ENCODE measurements at places on chromosomes 5 and 9.

DNA sequence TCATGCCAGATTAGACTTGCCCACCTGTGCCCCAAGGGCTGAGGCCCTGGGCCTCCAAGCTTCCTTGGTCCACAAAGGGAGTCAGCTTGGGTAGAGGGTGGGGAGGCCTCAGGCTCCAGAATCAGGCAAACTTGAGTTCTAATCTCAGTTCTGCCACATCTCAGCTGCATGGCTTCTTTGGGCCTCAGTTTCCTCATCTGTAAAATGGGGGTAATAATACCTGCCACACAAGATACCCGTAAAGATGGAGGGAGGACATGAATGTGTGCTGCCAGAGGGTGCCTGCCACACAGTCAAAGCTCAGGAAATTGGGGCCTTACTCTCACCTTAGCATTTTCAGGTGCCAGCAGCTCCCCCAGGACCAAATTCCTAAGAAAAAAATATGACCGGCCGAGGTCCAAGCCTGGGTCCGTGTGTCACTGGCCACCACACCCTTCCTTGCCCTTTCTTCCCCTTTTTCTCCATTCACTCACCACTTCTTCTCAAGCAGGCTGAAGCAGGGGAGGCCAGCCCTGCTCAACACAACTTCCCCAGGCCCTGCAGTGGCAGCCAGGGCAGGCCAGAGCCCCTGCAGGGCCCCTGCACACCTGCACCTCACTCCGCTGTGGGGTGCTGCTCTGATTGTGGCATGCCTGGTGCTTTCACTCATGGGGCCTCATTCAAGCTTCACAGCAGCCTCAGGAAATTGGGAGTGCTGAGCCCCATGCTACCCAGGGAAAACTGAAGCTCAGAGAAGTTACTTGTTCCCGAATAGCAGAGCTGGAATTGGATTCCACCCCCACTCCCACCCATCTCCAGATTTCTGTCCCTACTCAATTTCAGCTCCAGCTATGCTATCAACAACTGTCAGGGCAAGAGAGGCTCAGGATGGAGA is 3.9 kb downstream of the RGS14 start:
- no peak for DNase-seq

DNA sequence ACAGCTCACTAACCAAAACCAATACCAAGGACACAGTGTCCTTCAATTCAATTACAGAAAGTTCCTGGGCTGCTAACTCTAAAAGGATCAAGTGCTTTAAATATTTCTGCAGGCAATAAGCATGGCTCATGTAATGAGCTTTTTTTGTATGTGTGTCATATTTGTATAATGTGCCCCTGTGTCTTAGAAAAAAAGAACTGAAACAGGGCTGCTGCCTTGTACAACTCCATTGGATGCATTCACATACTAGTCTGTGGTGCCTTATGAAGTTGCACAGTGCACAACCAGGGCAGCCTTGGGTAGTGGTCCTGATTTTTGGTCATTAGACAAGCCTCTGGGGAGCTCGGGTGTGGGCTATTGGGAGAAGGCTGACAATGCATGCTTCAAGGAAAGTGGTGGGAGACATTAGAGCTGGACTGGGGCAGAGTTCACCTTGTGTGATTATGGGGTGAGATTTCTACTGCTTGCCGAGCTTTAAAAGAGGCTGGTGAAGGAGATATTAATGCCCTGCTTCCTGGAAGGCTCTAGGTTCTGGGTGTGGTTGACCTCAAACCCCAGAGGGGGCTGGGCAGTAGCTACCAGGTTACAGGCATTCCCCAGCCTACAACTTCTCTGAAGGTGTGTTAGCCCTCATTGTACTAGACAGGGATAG is 3.6 kb upstream of the CPEB4 start:
- no peak for DNase-seq

DNA sequence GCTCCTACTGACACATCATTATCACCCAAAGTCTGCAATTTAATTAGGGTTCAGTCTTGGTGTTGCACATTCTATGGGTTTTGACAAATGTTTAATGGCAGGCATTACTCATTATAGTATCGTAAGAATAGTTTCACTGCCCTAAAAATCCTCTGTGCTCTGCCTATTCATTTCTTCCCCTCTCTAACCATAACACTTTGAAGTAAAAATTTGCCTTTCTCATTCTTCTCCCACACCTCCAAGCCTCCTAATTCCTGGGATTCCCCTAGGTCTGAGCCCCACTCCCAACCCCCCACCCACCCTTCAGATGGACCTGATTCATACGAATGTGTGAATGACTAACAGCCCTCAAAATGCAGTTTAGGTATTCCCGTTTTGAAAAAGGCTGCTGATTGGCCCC is 18.4 kb downstream of the ENC1 start:
- no peak for DNase-seq

DNA sequence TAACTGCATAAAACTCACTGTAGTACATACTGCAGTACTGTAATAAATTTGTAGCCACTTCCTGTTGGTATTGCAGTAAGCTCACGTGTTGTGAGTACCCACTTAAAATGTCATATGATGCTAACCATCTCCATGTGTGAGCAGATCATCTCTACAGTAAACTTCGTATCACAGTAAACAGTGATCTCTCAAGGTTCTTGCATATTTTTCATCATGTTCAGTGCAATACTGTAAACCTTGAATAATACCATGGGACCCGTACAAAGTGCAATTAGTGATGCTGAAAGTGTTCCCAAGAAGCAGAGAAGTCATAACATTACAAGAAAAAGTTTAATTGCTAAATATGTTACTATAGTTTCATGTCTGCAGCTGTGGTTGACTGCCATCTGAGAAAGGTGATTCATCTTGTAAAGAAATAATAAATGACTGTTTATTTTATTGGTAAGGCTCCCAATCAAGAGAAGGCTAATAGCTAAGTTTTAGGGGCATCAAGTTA is 253.8 kb upstream of the POU5F2 start:
- DNase-seq: no peak

DNA sequence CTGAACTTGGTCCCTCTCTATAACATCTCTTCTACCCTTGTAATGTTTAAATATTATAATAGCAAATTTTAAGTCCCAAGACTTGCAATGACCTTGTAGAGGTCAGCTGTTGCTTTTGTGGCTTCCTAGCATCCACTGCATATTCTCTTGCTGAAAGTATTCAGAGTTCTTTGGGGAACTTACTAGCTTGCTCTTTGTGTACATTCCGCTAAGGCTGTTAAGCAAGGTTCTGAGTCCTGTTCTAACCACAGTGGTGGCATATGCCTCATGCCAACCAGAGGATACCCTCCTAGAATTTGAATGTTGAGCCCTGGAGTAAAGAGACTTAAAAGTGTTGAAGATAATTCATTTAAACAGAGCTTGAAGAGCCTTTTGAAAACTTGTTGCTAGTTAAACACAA is 570.9 kb downstream of the TLE1 start:
- no peak for DNase-seq

- no peak for DNase-seq
These were observed 83.3 kb upstream of the ZBTB43 start for GRCh38 chr9:126721564-126721981.

DNA sequence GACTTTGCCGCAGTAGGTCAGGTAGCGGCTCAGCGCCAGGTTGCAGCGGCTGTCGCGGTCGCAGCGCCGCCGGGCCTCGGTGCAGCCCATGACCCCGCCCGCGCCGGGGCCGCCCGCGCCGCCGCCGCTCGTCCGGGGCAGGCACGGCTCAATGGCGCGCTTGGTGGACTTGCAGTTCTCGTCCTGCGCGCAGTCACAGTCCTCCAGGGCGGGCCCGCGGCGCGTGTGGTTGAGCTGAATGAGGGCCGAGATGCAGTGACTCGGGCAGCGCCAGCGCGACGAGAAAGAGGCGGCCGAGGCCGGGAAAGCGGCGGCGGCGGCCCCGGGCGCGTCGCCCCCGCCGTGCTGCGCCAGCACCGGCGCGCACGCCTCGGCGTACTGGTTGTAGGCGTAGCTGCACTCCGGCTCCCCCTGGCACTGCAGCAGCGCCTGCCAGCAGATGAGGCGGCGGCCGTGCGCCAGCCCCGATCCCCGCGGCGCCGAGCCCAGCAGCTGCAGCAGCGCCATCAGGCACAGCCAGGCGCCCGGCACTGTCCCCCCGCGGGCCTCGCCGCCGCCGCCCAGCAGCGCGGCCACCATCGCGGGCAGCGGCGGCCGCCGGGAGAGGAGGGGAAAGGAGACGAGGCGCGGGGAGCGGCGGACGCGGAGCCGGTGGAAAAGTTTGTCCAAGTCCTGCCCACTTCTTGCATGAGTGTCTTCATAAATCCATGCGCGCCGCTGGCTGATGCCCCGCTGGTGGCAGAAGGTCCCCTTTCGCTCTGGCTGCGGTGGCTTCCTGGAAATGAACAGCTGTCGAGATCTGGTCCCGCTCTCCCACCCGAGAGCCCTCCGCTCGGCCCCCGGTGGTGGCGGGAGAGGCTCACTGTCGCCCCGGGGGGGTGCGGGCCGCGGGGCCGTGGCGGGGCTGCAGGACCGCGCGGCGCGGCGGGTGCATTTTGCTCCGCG is 833 bp downstream of the GAS1 start:
- DNase-seq: no peak

GRCh38 chr9:14270358-14271092 is 43.4 kb downstream of the NFIB start:
- DNase-seq: no peak

DNA sequence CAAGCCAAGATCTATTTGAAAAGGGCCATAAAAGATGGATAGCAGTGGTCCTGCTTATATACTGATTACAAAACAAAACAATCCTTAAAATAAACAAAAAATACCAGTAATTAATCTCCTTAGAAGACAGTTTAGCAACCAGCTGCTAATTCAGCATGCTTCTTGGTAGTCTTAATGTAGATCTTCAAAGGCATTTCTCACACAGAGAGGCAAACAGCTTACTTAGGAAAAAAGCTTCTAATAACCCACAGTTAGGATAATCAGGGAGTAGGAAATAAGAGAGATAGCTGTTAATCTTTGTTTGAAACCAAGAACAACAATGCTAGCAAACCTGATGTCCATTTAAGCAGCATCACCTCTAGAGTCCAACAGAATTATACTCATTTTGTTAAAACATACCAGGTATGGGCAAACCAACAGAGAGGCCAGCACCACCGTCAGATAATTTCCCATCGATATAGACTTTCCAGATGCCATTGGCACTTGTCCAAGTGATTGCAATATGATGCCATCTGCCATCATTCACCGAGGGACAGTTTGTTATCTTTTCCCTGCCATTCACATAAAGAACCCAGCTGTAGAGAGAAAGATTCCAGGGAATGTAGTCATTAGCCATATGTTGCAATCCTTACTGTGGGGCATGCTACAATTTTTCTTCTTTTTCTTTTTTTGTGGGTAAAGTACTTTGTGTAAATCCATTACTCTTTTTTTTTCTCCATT is 105.6 kb upstream of the TXNDC8 start:
- DNase-seq: no peak

DNA sequence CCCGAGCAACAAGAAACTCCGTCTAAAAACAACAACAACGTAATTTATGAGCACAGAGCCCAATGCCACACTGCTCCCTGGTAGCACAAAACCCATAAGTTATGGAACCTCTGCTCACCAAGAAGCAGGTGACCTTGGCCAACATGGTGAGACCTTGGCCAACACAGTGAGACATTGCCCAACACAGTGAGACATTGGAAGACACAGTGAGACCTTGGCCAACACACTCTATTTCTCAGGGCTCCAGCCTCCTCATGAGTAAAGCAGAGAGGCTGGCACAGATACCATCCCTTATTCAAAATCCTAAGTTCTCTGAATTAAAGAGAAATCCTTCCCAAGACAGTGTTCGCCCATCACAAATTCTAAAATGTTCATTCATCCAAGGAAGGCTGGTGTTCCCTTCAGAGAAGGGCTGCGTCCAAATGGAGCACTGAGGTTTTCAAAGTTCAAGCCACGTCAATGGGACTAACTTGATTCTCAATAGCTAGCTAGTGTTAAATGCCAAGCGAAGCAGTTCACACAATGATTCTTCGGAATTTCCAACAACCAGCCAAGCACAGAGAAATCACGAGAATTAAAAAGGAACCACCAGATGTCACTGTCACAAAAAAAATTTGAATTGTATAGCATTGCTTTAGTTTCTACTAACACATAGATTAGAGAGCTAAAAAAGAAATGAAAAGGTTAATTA is 29.5 kb downstream of the TTC39B start:
- DNase-seq: no peak

DNA sequence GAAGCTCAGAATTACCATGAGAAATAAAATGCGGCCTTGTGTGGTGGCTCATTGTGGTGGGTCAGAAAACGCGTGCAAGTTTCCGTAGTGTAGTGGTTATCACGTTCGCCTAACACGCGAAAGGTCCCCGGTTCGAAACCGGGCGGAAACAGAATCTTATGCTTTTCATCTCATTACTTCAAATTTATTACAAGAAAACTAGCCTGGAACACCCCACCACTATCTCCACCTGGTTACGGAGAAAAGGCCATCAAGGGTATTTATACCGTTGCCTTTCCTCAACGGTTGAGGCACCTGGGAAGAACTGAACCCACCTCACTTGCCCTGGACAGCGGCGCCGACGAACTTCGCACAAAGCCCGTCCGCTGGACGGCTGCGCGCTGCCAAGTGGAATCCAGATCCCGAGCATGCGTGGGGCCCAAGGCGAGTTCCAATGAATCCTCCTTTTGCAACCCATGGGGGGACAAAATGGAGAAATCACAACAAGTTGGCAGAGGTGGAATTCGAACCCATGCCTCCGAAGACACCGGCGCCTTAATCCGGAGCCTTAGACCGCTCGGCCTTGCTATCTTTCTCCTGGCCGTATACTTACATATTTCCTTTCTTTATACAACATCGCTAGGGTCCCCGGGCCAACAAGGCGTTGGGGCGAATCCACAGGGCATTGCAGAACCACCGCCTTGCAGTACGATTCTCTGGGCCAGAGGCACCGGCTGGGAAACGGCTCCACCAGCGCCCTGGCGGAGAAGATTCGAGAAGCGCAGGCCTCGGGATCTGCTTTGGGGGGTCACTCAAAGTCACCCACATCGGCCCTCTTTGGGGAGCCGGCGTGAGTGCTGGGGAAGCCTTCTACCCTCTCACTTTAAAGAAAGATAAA is 16.9 kb downstream of the OR2V2 start:
- no peak for DNase-seq

Data from stimulated activated CD4-positive, alpha-beta T cell treated with anti-CD3 and anti-CD28 coated beads, Interleukin-1b, Interleukin-23, amount 100 ng/mL, for 1 hour (primary cell).